Omental fat pad (tissue), 4 donors: ENCODE measurements at places on chromosomes 1 and 21. TPM values are rescaled to one million over a fixed set of nuclear protein-coding genes. Genes with fewer than 3 reads are reported as not detected.

DNA sequence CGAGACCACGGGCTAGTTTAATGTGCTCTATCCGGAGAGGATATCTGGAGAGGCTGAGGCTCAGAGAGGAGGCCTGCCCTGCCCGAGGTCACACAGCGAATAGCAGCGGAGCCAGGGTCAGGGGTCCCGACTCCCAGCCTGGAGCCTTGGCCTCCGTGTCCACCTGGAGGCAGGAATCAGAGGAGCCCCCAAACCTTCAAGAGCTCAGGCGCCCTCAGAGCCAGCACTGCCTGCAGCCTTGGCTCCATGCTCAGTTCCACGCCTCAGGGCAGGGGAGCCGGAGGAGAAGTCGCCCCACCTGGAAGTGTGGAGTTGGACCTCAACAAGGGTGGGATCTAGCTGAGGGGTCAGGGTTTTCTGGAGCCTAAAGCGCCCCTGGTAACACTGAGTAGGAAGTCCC, 2.0 kb upstream of the ASCL5 start:
- no peak for DNase-seq

The TPTE gene
- not detected for total RNA-seq

The ZNF496 gene
- 30.0 TPM for total RNA-seq

The DCDC2B gene
- not detected for total RNA-seq

The DLGAP3 gene
- 0.32 TPM for total RNA-seq

The S100A7 gene
- not detected for total RNA-seq
